ENCODE measurements at places on chromosomes 6 and 20.

DNA sequence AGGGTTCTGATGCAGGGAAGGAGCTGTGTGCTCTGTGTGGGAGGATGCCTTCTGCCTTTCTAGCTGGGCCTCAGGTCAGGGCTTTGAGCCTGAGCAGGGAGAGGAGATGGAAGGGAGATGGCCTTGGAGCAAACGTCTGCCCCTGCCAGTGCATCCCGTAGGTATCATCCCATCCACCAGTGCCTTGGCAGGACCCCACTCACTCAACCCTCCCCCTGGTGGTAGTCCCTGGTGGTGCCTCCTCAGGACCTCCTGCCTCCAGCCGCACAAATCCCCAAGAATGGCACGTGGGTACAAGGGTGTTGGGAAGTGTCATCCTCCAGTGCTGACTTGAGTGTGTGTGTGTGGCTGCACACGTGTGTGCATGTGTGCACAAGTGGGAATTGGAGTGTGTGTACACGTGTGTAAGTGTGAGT is 23.1 kb upstream of the MICB start:
- no peak for DNase-seq

DNA sequence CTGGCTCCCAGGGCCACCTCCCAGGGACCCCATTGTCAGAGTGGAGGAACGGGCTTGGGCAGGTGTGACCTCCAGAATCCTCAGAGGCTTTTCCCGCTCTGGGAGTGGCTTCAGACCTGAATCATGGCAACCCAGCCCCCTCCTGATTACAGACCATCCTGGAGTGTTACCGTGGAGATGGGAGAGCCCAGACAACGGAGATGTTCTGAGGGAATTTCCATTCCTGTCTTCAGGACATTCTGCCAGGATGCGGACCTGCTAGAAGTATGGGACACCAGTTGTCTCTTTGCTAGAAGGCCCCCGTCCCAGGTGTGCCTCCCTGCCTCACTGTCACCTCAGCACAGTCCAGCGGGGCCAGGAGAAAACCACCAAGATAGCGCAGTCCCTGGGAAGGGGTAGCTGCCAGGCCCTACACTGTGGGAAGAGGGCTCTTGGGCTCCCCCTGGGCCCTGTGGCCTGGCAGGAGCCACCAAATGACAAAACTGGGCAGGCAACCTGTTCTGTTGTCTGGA is 109.9 kb downstream of the PSMB1 start:
- DNase-seq = no peak

- DNase-seq = peak; percentile 40
These were observed 13.0 kb upstream of the MATN4 start for GRCh38 chr20:45320948-45321595.

DNA sequence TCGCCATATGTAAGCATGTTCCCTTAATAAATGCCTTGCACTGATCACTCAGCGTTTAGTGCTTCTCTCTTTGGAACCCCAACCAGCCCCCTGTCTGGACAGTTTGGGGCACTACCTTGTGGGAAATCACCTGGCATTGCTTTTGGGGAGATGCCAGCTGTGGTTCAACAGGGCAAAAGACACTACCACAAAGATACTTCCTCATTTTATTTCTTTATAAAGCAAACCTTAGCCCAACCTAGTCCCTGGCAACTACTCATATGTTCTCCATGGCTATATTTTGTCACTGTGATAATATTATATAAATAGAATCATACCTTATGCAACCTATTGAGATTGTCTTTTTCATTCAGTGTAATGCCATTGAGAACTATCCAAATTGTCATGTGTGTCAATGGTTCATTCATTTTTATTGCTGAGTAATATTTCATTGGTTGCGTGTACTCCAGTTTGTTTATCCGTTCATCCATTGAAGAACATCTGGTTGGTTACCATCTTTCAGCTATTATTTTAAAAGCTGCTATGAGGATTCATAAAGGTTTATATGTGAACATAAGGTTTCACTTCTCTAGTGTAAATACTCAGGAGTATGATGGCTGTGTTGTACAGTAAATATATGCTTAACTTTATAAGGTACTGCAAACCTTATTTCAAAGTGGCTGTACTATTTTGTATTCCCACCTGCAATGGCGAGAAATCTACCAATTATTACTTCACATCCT is 114.8 kb downstream of the MOXD1 start:
- no peak for DNase-seq

- DNase-seq = no peak
These were observed 206.1 kb upstream of the CST7 start for GRCh38 chr20:24742989-24743388.

- no peak for DNase-seq
These were observed 487.9 kb downstream of the RFPL4B start for GRCh38 chr6:112835078-112835477.

DNA sequence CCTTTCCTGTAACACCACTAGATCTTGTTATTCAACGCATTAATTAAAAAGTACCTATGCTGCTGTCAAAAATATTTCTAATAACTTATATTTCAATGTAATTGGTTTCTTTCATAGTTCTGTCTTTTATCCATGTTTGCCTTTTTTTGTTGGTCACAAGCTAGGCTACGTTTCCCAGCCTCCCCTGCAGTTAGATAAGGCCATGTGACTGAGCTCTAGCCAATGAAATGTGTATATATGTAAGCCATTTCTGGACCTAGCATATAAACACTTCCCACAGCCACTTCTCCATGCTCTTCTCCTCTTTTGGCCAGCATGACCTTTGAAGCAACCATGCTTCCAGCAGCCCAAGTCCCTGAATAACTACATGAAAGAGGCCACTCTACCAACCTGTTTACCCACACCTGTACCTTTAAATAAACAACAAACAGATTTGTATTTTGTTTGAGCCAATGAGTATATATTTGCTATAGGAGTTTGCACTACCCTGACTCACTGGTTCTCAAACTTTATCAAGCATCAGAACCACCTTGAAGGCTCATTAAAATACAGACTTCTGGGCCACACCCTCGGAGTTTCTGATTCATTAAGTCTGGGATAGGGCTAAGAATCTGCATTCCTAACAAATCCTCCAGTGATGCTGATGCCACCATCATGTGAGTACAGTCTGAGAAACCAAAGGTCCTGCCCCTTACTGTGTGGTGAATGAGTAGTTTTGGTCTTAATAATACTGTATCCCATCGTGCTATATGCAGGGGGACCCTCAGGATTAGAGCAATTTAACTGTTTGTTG is 45.6 kb upstream of the BEND6 start:
- DNase-seq = no peak

DNA sequence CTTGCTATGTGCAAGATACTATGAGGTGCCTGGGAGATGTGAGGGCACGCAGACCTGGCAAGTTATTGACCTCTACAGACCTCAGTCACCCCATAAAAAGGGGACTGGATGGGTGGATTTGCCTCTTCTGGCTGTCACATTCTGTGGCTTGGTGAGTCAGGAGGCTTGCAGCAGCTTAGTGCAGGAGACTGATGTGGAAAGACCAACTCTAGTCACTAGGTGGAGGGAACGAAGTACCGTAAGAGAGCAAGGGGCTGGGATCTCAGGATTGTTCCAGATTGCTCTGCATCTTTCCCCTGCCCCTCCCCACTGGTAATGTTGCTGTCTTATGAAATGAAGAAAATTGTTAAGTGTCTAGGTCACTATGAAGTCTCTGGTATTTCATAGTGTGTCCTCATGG is 3.3 kb downstream of the MAPRE1 start:
- no peak for DNase-seq

GRCh38 chr6:73560182-73560732 is 39.4 kb upstream of the EEF1A1 start:
- no peak for DNase-seq

DNA sequence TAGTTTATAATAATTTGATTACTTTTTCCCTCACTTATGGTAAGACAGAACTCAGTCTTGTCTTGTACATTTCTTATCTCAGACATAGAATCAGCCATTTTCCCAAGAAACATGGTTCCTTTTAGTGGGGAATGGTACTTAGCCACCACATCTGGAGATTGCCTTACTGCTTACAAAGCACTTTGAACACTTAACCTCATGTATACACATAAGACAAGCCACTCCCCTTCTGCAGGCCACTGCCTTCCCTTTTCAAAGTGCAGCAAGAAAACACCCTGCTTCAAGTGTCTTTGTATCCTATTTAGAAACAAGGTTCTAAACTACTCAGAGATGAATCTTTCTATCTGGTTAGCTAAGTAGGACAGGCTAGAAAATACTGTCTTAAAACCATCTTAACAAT is 159.2 kb downstream of the UBE3D start:
- no peak for DNase-seq

GRCh38 chr20:18267815-18268214 is 20.5 kb upstream of the ZNF133 start:
- DNase-seq = no peak

DNA sequence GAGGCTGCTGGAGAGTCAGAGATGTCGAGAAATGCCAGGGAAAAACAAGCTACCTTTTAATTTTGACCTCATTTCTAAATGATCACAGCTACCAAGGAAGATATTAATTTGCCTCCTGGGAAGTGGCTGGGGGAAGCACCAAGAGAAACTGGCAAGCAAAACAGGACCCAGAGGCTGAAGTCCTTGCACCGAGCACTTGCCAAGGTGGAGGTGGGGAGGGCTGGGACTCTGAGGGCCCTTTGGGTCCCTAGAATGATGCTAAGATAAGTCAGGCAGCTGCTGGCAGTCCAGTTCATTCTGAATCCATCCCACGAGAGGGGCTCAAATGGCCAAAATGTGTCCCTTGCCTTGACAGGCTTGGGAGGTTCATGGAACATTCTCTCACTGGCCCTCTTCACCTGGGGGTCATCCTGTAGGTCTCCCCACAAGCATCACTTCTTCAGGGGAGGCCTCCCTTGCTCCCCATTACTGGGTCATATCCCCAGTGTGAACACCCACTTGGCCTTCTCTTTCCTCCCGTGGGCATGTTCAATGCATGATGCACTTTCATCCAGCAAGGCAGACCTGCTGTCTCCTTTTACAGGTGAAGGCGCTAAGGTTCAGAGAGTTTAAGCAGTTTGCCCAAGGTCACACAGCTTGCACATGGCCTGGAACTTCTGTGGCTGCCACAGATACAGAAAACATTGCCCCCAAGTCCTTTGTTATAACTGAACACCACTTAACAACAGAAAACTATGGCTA is 39.1 kb upstream of the BLCAP start:
- no peak for DNase-seq

GRCh38 chr20:57596998-57597939 is 23.0 kb downstream of the ZBP1 start:
- DNase-seq = peak; percentile 85

DNA sequence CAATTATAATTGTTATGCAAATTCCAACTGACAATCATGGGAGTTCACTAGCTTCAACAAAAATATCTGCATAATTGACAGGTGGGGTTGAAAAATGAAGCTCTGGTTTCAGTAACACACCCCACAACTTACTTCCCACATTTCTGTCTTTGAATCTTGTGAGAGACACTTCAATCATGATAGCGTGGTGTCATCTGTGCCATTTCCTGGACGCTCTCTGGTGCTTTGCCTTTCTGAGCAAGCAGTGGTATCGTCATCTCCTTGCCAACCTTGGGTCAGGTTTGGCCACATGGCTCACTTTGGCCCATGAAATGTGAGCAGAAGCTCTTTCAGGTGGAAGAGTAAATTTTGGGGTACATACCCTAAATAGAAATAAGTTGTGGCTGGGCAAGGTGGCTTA is 10.2 kb downstream of the BMP7 start:
- DNase-seq = no peak

DNA sequence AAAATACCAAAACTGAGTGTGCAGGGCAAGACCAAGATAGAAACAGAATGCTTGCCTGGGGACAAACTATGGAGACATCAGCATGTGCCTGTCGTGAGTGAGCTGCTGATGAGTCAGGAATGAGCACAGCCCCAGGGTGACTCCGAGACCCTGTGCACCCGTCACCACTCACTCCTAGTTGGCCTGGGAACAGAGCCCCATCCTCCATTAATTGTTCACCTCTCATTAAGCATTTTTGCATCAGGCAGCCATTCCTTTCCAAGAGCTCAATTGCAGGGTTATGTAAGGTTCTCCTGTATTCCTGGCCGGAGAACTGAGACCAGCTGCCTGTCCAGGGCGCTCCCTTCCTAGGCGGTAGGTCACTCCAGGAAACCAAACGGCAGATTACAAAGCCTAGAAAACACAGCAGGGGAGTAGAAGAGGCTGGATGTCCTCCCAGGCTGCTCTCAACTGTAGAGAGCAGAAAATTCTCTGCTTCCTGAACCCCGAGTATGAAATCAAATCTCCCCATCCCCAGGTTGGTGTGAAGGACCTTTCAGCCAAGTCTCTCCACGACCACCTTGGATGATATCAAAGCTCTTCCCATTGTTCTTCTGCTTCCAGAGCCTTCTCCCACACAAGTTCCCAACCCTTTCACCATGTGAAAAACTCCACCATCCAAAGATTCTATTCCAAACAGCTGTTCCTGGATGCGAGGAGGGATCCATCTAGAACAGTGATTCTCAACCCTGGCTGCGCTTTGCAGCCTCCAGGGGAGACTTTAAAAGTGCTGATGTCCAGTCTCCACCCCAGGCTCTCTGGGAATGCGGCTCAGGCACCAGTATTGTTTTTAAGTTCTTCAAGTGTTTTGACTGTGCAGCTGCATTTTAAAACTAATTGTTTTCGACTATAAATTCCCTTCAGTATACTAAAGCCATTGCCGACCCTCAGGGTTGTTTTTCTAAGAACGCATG is 532.6 kb upstream of the JARID2 start:
- no peak for DNase-seq

DNA sequence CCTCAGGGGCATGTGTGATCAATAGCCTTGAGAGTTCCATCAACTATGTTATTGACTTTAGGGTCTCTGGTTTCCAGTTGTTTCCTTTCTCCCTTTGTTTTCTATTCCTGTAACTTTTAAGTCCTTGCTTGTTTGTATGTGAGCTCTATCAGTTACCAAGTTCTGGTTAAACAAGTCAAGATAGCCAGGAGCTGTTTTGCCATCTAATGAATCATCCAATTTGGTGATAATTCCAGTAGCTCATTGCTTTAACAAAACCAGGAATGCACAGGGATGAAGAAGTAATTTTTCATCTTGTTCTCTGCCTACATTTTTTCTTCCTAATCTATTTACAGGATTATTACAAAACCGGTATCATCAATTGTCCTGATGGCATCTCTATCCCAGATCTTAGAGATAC is 36.5 kb downstream of the KCTD20 start:
- DNase-seq = no peak

GRCh38 chr6:78670802-78671201 is 196.5 kb upstream of the IRAK1BP1 start:
- no peak for DNase-seq

GRCh38 chr20:50034567-50035180 is 51.9 kb downstream of the SNAI1 start:
- DNase-seq = no peak

DNA sequence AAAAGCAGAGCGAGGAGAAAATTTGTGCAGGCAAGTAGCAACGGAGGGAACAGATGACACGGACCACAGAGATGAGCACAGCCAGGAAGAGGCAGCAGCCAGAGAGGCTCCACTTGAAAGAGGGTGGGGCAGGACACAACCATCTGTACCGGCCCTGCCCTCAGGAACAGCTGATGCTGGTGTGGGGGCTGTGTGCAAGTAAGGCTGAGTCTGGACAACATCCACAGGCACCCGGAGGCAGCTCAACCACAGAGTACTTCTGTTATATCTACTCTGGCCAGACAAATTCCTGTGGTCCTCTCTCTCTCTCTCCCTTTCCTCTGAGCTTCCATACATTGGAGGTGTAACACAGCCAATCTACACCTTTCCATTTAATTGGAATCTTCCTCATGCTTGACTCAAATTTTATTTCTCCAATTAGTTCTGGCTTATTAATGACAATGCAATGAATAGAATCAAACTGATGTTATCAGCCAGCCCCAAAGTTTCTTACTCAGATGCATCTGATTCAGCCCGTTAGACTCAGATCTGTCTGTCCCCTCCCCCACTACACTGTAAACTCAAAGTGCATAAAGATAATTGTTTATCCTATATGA is 24.9 kb downstream of the KIF13A start:
- DNase-seq = no peak

GRCh38 chr6:85130743-85131142 is 319.1 kb upstream of the NT5E start:
- no peak for DNase-seq
